ENCODE measurements at places on chromosomes 7 and 10. TPM values are rescaled to one million over a fixed set of nuclear protein-coding genes. Genes with fewer than 3 reads are reported as not detected.

The ANKRD2 gene
- total RNA-seq = 0.15 TPM

DNA sequence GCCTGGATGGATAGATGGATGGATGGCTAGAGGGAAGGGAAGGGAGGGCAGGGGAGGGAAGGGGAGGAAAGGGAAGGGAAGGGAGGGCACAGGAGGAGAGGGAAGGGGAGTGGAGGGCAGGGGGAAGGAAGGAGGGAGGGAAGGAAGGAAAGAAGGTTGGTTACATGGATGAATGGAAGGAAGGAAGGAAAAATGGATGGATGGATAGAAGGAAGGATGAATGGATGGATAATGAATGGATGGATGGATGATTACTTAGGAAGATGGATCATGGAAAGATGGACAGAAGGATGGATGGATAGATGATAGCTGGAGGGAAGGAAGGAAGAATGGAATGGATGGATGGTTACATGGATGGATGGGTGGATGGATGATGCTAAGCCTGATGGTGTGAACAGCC is 451.7 kb upstream of the FOXK1 start:
- no peaks in the 10 kb centered on the region for H3K4me1 ChIP-seq
- no peak overlapping the region for H3K27ac ChIP-seq
- H3K4me3 ChIP-seq = no peak overlapping the region
- H3K27me3 ChIP-seq = no peaks in the 10 kb centered on the region

DNA sequence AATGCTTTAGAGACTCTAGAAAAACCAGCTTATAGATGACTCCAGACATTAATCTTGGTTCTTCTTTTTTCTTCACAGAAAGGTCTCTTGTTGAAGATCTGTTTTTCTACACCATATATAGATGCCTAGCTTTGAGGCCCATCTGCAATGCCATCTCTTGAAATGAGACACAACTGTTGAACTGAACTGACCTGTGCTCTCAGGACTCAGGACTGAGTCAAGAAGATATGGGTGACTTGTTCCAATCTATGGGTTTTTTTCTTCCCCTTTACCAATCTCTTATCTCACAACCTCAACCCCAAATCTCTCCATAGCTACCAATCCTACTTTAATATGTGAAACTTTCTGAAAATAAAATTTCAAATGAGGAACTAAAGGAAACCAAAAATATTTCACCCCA is 194.7 kb downstream of the SNX13 start:
- DNase-seq = no peak
- H3K4me3 ChIP-seq = no peak overlapping the region
- H3K27ac ChIP-seq = no peak overlapping the region
- no peaks in the 10 kb centered on the region for H3K4me1 ChIP-seq

The BHLHA15 gene
- total RNA-seq = 0.43 TPM

GRCh38 chr10:79380125-79380945 is 33.1 kb downstream of the PPIF start:
- H3K36me3 ChIP-seq = no peaks in the 10 kb centered on the region
- H3K4me3 ChIP-seq = no peak overlapping the region
- H3K27ac ChIP-seq = no peak overlapping the region
- peak; percentile 14 for DNase-seq
- no peaks in the 10 kb centered on the region for H3K27me3 ChIP-seq

DNA sequence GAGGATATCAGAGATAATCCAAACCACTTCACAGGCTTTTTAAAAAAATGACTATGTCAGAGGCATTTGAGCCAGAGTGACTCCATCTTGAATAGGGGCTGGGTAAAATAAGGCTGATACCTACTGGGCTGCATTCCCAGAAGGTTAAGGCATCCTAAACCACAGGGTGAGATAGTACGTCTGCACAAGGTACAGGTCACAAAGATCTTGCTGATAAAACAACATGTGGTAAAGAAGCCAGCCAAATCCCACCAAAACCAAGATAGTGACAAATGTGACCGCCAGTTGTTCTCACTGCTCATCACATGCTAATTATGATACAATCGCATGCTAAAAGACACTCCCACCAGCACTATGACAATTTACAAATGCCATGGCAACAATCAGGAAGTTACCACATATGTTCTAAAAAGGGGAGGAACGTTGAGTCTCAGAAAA is 177.5 kb downstream of the RAPGEF5 start:
- H3K36me3 ChIP-seq = peaks cover 4% of the 10 kb centered on the region
- H3K27me3 ChIP-seq = peaks cover 20% of the 10 kb centered on the region
- H3K27ac ChIP-seq = no peak overlapping the region
- DNase-seq = no peak
- H3K4me3 ChIP-seq = no peak overlapping the region

GRCh38 chr10:24718031-24718855 is 5.4 kb downstream of the ARHGAP21 start:
- peaks cover 28% of the 10 kb centered on the region for H3K4me1 ChIP-seq
- H3K27ac ChIP-seq = no peak overlapping the region
- DNase-seq = no peak
- no peak overlapping the region for H3K4me3 ChIP-seq

DNA sequence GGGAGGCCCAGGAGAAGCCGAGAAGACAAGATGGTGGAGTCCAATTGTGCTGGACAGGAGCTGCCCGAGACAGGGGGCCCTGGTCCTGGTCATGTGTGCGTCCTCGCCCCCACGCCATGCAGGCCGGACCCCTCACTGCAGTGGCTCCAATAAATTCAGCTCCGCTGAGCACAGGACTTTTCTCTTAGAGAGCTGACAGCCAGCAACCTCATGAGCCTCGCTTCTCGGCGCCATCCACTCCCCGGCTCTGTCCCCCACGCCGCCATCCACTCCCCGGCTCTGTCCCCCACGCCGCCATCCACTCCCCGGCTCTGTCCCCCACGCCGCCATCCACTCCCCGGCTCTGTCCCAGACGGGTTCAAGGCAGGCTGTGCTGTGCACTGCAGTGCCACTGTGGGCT is 2.8 kb upstream of the UTF1 start:
- peaks cover 42% of the 10 kb centered on the region for H3K27me3 ChIP-seq
- H3K36me3 ChIP-seq = peaks cover 7% of the 10 kb centered on the region
- no peak overlapping the region for H3K27ac ChIP-seq
- DNase-seq = no peak
- H3K4me3 ChIP-seq = no peak overlapping the region
- H3K4me1 ChIP-seq = peaks cover 34% of the 10 kb centered on the region

DNA sequence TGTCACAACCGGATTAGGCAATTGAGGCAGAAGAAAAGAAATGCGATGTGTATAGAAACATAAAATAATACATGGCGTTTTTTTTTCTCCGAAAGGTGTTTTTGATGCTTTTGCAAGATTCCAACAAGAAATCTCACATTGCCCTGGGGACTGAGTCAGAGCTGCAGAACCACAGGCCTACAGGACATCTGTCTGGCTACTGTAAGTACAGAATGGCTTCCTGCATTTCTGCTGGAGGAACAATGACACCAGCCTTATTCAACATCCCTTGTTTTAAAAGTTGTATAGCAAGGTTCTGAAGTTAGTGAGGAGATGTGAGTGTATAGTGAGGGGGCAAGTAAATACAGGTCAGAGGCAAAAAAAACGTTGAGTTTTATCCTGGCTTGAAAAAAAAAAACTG is 256.4 kb downstream of the ABCA13 start:
- H3K27ac ChIP-seq = no peak overlapping the region
- no peaks in the 10 kb centered on the region for H3K36me3 ChIP-seq
- H3K4me3 ChIP-seq = no peak overlapping the region
- DNase-seq = no peak
- H3K27me3 ChIP-seq = no peaks in the 10 kb centered on the region

DNA sequence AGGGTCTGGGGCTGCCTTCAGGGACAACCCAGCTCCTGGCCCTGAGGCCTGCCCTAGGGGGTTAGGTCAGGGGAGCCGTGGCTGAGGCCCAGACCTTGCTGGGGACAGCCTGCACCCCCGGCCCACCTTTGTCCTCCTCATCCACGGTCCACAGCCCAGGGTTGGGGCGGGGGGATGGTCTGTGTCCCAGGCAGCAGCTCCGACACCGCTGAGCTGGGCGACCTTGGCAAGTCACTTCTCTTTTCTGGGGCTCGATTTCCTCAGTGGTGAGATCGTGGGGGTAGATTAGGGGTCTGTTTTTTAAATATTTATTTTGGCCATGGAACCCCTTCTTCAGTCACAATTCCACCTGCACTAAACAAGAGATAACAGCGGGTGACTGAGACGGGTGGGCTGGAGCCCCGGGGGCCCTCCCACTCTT is 30.9 kb downstream of the DNAJB12 start:
- no peak overlapping the region for H3K4me3 ChIP-seq
- no peak for DNase-seq
- H3K27me3 ChIP-seq = no peaks in the 10 kb centered on the region
- H3K36me3 ChIP-seq = peaks cover 16% of the 10 kb centered on the region
- H3K4me1 ChIP-seq = peaks cover 75% of the 10 kb centered on the region

The MTPN gene
- 142 TPM for total RNA-seq

GRCh38 chr7:42065942-42066341 is 171.1 kb downstream of the GLI3 start:
- no peak overlapping the region for H3K27ac ChIP-seq
- H3K4me1 ChIP-seq = no peaks in the 10 kb centered on the region
- no peaks in the 10 kb centered on the region for H3K36me3 ChIP-seq
- H3K27me3 ChIP-seq = no peaks in the 10 kb centered on the region
- no peak for DNase-seq

The PLA2G12B gene
- not detected for total RNA-seq

GRCh38 chr7:11232462-11232861 is 258.8 kb downstream of the PHF14 start:
- H3K4me1 ChIP-seq = no peaks in the 10 kb centered on the region
- no peak overlapping the region for H3K27ac ChIP-seq
- H3K27me3 ChIP-seq = no peaks in the 10 kb centered on the region
- no peak for DNase-seq
- H3K4me3 ChIP-seq = no peak overlapping the region

DNA sequence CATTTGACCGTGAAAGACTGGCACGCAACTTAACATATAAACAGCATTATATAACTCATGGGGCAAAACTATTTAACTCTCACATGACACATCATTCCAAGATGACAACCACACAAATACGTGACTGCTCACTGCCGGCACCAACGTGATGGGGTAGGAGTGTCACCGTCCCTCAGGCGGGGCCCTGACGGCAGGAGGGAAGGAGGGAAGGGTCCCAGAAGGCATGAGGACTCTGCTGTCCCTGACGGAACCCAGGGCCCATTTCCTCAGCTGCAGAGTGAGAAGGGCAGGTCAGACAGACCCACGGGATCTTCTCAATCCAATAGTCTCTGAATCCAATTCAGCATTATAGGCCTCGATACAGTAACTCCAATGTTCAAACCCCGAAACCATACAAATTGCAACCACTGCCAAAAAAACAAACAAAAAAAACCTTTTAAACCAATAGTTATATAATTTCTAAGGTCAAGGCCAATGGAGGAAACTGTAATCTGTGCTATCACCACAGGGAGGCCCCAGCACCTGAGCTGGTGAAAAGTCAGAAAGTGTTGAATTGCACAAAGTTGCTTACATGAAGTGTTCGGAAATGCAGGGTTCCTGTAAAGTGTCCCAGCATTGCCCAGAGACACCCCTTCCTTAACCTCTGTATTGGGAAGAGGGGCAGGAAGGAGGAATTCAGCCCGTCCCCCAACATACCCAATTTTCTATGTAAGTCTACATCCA is 137.4 kb downstream of the TNS3 start:
- H3K27me3 ChIP-seq = no peaks in the 10 kb centered on the region
- no peaks in the 10 kb centered on the region for H3K36me3 ChIP-seq
- no peak overlapping the region for H3K4me3 ChIP-seq
- H3K27ac ChIP-seq = no peak overlapping the region

The CCL26 gene
- total RNA-seq = not detected

The KCND2 gene
- not detected for total RNA-seq

DNA sequence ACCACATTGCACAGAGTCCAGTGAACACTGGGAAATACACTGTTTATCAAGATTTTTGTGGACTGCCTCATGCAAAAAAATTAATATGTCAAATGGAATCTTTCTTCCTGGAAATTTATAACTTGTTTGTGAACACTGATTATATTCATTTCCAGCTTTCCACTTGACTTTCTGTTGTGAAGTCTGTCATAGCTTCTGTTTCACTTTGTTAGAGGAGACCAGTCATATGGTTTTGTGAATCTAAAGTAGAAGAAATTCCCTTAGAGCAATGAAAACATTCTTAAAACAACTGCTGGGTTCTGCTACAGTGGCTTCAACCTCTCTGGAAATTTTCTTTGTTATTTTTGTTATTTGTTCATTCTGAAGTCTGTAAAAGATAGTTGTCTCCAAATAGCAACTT is 349.5 kb upstream of the NFE2L3 start:
- H3K36me3 ChIP-seq = no peaks in the 10 kb centered on the region
- H3K4me1 ChIP-seq = peaks cover 6% of the 10 kb centered on the region
- no peak overlapping the region for H3K27ac ChIP-seq
- H3K4me3 ChIP-seq = no peak overlapping the region
- no peak for DNase-seq
- peaks cover 1% of the 10 kb centered on the region for H3K27me3 ChIP-seq

The AP4M1 gene
- total RNA-seq = 15.2 TPM

- no peaks in the 10 kb centered on the region for H3K36me3 ChIP-seq
- H3K4me1 ChIP-seq = peaks cover 4% of the 10 kb centered on the region
- H3K27me3 ChIP-seq = peaks cover 27% of the 10 kb centered on the region
- no peak overlapping the region for H3K27ac ChIP-seq
- no peak for DNase-seq
- H3K4me3 ChIP-seq = no peak overlapping the region
Measured at GRCh38 chr7:101075646-101076045, 9.6 kb upstream of the TRIM56 start.

DNA sequence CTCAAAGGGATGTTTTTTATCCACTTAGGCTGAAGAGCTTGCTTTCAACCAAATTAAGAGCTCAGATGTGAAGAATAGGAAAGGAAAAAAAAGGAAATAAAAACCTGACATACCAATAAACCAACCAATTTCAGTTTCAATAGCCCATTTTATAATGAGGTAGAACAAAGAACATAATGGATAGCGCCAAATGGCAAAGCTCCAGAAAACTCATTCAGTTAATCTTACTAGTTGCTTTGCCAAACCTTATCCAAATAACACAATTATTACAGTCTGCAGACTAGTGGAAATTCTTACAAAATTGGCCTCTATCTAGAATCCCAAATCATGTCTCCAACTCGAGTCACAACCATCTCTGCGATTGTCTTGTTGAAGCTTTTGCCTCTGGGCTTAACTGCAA is 337.0 kb downstream of the CRPPA start:
- no peak for DNase-seq
- H3K36me3 ChIP-seq = no peaks in the 10 kb centered on the region
- no peaks in the 10 kb centered on the region for H3K27me3 ChIP-seq
- no peaks in the 10 kb centered on the region for H3K4me1 ChIP-seq
- H3K4me3 ChIP-seq = no peak overlapping the region
- H3K27ac ChIP-seq = no peak overlapping the region

The C10orf95 gene
- 0.33 TPM for total RNA-seq

The CNOT4 gene
- 24.6 TPM for total RNA-seq

DNA sequence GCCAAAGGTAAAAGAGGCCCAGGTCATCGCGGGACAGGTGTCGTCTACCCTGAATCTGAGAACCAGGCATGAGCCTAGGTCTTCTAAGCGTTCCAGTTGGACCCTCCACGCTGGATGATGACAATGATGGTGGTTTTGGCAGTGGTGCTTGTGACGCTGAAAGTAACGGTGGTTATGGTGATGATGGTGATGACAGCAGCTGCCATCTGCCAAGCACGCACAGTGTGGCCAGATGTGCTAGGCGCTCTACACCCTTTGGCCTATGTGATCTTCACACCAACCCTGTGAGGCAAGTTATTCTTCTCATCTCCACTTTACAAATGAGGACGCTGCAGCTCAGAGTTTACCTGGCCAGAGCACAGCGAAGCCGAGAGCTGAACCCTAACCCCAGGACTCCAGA is 93.9 kb downstream of the FAM53B start:
- no peak for DNase-seq
- H3K4me1 ChIP-seq = peaks cover 90% of the 10 kb centered on the region
- H3K27me3 ChIP-seq = no peaks in the 10 kb centered on the region
- H3K27ac ChIP-seq = peak overlapping the region; percentile 72
- peaks cover 44% of the 10 kb centered on the region for H3K36me3 ChIP-seq
- peak overlapping the region; percentile 31 for H3K4me3 ChIP-seq

GRCh38 chr7:143233816-143234532 is 12.1 kb downstream of the TAS2R40 start:
- no peak overlapping the region for H3K4me3 ChIP-seq
- H3K4me1 ChIP-seq = peaks cover 1% of the 10 kb centered on the region

The SFTPD gene
- not detected for total RNA-seq

The PTN gene
- not detected for total RNA-seq
